ENCODE measurements at places on chromosomes 13 and 19.

- DNase-seq = no peak
Measured at GRCh38 chr13:39107561-39107960, 69.3 kb downstream of the NHLRC3 start.

DNA sequence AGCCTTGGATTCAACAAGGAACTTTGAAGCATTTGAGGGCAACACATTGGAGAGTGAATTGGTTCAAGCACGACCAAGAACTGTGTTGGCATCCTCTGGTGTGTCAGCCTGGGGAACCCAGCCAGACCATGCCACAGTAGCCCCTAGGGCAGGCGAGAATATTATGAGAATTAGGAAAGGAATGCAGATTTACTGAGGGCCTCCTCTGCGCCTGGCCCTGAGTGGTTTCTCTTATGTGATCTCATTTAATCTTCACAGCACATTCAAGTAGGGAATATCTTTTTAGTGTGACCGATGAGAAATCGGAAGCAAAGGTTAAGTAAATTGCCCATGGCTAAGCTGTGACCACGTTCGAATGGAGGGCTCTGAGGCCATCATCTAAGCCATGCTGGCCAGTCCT, 15.3 kb upstream of the ERICH6B start:
- DNase-seq = no peak

GRCh38 chr13:50209631-50210030, 194.4 kb downstream of the KCNRG start:
- DNase-seq = no peak

- DNase-seq = peak; percentile 40
Measured at GRCh38 chr13:95301968-95302393, 730 bp upstream of the ABCC4 start.

- DNase-seq = peak; percentile 22
Measured at GRCh38 chr19:54248016-54248601, 5.5 kb upstream of the LILRA6 start.

DNA sequence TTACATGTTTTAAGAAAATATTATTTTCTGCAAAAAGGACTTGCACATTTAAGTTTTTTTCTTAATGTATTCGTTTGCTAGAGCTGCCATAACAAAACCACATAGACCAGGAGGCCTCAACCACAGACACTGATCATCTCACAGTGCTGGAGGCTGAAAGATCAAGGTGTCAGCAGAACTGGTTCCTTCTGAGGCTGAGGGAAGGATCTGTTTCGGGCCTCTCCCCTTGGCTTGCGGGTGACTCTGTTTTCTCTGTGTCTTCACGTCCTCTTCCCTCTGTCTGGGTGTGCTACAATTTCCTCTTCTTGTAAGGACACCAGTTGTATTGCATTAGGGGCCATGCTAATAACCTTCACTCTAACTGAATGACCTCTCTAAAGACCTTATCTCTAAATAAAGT, 364.2 kb downstream of the IRS2 start:
- DNase-seq = no peak

GRCh38 chr19:45863840-45864628, at the start of gene FOXA3:
Gene FOXA3, plus strand, starts transcription at chr19:45864326. Its CDS starts 131 bp downstream, at chr19:45864457.
- DNase-seq = no peak

DNA sequence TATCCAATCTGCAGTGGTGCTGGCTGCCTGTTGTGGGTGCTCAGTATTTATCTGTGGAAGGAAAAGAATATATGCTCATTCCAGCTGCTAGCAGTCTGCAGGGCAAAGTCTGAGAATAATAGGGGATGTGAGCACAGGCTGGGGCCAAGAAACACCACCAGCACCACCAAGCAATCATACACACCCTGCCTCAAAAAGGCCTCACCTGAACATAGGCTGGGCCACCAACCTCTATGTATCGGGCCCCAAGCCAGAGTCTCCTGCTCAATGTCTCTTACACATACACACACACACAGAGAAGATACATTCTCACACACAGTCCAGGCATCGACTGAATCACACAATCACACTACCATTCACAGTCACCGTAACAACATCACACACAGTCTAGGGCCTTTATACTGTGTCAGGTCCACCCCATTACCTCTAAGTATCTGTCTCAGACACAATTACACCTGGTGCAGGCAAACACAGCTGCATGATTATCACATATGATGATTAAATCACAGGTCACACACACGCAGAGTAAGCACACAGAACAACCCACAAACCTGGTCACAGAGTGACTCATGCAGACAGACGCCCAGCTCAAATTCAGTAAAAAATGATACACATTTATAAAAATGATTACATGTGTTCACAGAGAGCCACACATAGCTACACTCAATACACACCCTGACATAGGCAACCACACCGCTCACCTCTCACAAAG, 1.3 kb upstream of the ZSCAN22 start:
- peak; percentile 23 for DNase-seq

- no peak for DNase-seq
Measured at GRCh38 chr13:39341251-39341650, 261.7 kb downstream of the LHFPL6 start.

DNA sequence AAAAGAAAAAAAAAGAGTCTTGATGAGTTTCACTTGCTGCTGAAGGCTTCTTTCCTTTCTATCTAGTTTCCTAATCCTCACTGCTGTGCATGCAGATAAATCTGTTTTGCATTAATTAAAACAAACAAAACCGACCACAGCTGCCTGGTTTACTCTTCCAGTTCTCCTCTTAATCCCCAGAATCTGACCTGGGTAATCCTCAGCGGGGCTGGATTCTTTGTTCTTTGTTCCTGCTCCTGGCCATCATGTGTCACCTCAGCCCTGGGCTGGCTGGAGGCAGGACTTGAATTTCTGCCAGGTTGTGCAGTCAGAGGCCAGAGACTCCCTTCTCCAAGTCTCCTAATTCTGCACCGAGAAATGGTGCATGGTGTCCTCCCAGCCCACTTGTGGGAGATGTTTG, 52.2 kb upstream of the CYP4F8 start:
- DNase-seq = no peak

DNA sequence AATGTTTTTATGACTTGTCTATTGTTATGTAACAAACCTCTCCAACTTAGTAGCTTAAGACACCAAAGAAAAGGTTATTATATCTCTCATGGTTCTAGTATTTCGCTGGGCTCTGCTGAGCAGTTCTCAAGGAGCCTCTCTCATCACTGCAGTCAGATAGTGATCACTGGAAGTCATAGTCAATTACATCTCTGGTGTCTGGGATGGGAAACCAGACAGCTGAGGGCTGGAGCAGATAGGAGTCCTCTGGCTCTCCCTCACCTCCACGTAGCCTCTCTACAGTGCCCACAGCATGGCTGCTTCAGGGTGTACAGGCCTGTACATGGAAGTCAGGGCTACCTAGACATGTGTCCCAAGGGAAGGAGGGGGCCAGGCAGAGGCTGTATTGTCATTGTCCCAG, 507.5 kb downstream of the MYO16 start:
- no peak for DNase-seq

GRCh38 chr13:49584771-49585182, 581 bp downstream of the RCBTB1 start:
- no peak for DNase-seq

- peak; percentile 32 for DNase-seq
Measured at GRCh38 chr13:72652681-72653080, 74.7 kb downstream of the MZT1 start.

DNA sequence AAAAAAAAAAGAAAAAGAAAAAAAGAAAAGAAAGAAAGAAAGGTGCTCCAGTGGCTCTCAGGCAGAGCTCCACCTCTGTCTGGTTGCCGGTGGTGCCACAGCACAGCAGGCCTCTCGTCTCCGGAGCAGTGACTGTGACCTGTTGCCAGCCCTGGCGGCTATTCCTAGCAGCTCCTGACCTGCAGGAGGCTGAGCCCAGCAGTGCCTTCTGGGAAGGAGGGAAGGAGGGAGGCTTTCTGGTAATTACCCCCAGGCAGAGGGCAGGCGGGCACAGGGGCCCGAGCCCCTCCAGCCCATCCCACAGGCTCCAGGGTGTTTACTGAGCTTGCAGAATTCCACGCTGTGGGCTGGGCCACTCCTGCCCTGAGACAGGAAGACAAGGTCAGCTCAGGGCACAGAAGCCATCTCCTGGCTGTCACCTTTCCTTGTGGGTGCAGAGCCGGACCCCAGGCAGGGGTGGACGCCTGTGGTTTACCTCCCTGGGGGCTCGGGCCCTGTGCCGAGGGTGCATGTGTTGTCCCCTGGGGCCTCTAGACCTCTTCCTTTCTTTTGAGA, 77.9 kb downstream of the GNG7 start:
- no peak for DNase-seq

GRCh38 chr13:107113387-107113786, 545.5 kb upstream of the ARGLU1 start:
- no peak for DNase-seq

DNA sequence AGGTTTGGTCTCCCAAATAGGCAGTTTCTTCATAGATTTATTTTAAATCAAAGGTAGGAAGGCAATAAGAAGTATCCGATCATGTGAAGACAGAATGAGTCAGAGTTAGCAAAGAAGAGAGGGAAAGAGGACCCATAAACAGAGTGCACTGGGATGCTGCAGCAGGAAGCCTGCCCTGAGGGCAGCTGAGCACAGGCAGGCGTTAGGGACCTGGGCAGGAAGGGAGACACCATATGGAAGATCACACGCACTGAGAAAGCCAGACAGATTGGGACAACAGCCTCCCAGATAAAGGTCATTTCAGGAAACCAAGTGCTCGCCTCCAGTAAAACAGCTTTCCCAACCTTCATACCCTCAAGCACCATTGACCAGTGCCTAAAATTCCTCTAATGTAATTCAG, 598.0 kb downstream of the EFNB2 start:
- DNase-seq = no peak

GRCh38 chr19:49684251-49684982, 5.0 kb upstream of the ADM5 start:
- no peak for DNase-seq

DNA sequence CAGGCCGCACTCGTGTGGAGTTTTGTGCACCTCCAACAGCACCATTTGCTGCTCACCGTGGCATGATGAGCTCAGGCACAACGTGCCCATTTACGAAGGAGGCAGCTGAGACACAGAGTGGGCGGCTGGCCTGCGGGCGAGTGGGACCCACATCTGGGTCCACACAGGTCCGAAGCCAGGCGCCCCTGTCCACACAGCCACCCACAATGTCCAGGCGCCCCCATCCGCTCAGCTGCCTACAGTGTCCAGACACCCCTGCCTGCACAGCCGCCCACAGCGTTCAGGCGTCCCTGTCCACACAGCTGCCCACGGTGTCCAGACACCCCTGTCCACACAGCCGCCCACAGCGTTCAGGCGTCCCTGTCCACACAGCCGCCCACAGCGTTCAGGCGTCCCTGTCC, 42.5 kb upstream of the F7 start:
- no peak for DNase-seq

GRCh38 chr13:76991432-76991795, 467 bp upstream of the CLN5 start:
- no peak for DNase-seq

- peak; percentile 7 for DNase-seq
Measured at GRCh38 chr19:50046649-50047503, 21.1 kb downstream of the ZNF473 start.

- DNase-seq = no peak
Measured at GRCh38 chr13:82593239-82593638, 1289.0 kb downstream of the SLITRK1 start.

DNA sequence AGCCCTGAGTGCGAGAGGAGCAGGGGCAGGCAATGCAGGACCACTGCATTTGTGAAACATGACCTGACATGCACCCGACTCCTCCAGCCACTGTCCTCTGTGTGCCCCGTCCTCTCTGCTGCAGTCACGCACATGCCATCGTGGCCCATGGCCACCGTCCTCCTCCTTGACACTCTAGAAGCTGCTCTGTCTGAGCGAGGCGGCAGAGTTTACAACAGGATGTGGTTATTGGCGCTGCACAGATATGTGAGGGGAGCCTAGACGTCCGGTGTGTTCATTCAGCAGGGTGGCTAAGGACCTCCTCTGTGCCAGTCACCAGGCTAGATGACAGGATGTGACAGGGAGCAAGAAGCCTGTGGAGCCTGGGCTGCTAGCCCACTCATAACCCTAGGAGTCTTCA, 277.8 kb downstream of the FOXO1 start:
- DNase-seq = peak; percentile 47

GRCh38 chr13:111494641-111495040, 174.2 kb downstream of the TEX29 start:
- DNase-seq = no peak

DNA sequence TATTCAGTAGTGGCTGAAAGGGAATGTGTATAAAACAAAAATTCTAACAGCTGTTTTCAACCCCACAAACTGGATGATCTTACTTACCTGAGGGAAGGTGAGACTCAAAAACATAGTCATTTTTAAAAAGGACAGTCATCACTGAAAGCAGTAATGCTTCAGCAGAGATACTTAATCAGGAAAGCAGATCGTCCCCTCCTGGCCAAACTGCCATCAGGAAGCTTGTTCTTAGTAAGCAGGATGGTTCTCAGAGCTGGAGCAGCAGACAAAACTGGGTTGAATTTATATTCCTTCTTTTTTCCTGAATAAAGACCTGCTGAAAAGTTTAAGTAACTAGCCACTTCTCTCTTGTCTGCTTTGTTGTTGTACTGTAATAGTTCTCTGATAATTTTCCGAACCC, 1156.5 kb downstream of the OLFM4 start:
- DNase-seq = no peak

DNA sequence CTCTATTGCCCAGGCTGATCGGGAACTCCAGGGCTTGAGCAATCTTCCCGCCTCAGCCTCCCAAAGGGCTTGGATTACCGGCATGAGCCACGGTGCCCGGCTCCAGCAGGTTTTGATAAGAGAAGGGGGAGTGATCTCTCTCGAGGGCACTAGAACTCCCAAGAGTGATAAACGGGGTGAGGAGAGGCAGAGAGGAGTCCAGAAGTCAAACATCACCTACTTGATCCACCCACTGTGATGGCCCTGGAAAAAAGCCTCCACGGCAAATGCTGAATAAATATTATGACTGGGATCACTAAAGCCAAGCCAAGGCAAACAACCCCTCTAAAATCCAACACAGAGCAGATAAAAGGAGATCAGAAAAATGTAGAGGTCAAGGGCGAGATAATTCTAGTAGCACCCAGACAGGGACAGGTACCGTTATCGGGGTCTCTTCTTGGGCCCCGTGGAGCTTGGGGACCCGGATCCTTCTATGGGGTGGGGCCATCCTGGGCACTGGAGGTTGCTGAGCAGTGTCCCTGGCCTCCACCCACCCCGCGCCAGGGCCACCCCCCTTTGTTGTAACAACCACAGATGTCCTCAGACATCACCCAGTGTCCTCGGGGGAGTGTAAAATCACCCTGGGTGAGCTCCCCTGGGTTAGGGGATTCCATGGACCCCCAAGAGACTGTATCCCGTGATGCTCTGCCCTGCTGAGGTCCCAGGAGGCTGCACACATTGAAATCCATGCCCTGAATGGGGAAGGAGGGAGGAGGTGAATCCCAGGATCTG, 3.7 kb upstream of the CREB3L3 start:
- no peak for DNase-seq

GRCh38 chr19:3931041-3931440, 1.8 kb upstream of the NMRK2 start:
- no peak for DNase-seq

Data from brain microvascular endothelial cell (primary cell).